ENCODE measurements at places on chromosomes 4 and X.

DNA sequence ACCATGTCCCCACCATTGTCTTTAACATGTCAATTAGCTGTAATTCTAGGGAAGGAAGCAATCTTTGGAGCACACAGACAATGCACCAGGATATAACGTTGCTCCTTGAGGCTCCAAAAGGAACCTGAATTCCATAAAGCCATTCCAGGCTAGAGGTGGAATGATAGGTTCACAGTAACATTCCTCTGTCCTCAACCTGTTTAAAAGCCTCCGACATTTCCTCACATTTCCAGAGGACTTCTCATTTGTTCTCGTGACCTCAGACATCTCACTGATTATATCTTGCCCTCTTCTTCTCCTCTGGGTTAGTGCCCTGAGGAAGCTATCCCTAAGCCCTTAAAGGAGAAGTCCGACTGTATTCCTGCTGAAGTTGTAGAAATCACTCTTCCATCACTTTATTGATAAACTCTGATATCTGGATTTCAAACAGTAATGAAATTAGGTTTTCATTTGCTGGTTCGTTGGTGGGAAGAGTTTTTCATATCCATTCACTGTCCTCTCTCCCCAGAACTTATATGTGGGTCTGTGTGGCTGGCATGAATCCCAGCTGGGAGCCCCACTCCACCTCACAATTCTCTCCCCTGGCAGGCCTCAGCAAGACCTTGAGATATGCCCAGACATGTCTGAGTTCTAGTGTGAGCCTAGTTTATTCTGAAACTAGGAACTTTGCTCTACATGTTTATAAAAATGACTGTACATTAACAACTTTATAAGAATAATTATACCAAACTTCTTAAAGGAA lies 44.2 kb upstream of the PRSS12 start:
- no peak for DNase-seq

GRCh38 chr4:109913596-109914241 lies 1.0 kb downstream of the EGF start:
- DNase-seq: no peak

DNA sequence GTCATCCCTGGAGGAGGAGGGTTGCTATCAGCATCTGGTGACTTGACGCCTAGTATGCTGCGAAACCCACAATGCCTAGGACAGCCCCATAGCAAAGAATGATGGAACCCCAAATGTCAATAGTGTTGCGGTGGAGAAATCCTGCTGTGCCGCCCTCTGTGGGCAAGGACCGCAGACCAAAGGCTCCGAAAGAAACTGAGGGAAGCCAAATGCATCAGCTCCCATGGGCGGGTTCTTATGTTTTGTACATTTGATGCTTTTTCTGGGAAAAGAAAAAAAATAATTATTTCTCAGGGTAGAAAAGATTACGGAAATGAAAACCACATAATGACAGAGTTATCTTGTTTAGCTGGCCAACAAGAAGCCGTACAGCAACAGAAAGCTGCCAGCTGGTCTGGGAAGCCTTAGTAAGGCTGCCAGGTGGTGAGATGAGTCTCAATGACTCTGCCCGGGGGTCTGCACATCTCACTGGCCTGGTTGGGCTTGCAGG lies 95.0 kb upstream of the TBL1X start:
- DNase-seq: no peak

GRCh38 chrX:2507904-2508627 lies 7.3 kb upstream of the DHRSX start:
- DNase-seq: no peak

DNA sequence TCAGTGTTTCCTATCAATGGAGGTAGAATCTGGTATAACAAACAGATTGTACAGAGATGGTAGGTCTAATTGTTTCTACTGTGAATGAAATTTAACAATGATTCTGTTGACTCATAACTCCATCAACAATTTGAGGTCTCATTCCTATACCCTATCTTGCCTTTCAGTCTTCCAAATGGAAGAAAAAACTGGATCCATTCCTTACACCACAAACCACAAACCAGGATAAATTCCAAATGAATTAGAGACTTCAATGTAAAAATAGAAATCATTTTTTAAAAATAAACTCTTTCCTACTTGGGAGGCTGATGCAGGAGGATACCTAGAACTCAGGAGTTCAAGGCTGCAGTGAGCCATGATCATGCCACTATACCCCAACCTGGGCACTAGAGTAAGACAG lies 114.4 kb upstream of the WDR44 start:
- no peak for DNase-seq

DNA sequence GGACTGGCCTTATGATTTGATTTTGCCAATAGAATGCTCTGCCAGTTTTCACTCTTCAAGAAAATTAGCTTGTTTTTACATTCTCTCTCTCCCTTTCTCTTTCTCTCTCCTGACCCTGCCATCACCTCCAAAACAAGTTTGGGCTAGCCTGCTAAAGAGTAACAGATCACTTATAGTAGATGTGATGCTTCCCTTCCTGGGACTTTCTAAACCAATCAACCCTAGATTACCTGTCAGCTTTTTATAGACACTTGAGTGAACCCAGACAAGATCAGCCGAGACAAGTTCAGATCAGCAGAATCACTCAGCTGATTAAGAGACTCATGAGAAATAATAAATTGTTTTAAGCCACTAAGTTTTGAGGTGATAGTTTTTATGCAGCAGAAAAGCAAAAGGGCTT lies 521.2 kb downstream of the ANKRD50 start:
- no peak for DNase-seq

DNA sequence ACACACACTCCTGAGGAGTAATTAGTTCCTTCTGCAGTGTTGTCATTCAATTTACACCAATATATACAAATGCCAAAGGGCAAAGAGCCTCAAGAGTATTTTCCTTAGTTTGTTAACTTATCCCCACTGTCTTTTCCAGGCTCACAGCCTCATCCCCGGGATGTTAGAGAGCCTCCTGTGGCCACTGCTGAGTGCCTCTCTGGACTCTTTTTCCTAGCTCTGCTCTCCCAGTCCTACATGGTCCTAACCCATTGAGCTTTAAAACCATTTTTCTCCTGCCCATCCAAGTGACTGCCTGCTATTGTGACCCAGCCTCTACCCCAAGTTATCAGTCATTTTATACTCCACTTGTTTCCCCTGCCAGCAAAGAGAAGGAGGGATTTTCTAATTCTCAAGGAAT lies 23.5 kb upstream of the TTC29 start:
- no peak for DNase-seq

GRCh38 chrX:47484885-47485284 lies 1.9 kb upstream of the ZNF41 start:
- peak; percentile 35 for DNase-seq

DNA sequence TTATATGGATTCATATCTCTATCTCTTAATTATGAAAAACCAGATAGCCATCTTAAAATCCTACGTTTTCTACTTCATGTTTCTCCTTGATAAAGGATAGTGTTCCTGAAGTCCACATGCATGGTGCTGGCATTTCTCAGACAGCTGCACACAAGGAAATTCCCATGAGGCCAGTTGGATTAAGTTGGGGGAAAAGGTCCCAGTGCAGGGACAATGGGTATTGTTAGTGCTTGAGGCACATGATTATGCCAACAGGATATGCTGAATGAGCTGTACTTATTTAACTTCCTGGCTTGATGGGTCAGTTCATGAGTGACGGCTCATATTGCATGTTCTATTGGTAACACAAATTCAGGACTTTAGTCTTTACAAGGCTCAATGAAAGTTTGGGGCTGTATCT lies 913.9 kb upstream of the NDST4 start:
- DNase-seq: no peak

GRCh38 chr4:38188631-38189101 lies 228.5 kb downstream of the PTTG2 start:
- no peak for DNase-seq

- peak; percentile 73 for DNase-seq
These were observed 23.7 kb downstream of the ELF4 start for GRCh38 chrX:130086447-130087206.
